Inflammatory macrophage treated with lipopolysaccharide for 1 hour (primary cell): ENCODE measurements at places on chromosomes 6 and 20.

DNA sequence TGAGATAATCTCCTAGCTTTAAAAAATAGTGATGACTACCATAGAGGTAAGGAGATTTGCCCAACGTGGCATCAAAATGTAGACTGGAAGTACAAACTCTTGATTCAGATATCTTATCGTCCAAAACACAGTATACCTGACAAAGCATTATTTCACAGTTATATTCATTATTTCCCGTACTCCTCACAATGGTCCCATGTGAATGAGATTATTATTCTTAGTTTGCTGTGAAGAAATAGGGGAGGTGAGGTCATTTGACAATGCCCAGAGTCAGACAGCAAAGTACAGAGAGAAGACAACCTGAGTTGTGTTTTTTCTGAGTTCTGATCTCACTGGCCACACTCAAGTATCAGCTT, 1.2 kb upstream of the TFB1M start:
- DNase-seq = peak; percentile 26

DNA sequence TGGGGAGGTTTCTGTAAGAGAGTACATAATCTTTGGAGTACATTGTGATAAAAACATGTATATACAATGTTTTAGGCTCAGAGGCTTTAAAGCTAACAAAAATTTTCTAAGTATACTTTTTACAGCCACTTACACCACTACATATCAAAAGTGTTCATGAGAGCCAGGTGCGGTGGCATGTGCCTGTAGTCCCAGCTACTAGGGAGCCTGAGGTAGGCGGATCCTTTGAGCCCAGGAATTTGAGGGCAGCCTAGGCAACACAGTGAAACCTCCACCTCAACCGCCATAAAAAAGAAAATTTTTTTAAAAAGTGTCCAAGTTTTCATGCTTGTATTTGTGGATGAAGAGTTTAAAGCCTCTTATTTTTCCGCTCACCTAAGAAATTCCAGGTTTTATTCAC, 22.5 kb downstream of the SNX3 start:
- no peak for DNase-seq

DNA sequence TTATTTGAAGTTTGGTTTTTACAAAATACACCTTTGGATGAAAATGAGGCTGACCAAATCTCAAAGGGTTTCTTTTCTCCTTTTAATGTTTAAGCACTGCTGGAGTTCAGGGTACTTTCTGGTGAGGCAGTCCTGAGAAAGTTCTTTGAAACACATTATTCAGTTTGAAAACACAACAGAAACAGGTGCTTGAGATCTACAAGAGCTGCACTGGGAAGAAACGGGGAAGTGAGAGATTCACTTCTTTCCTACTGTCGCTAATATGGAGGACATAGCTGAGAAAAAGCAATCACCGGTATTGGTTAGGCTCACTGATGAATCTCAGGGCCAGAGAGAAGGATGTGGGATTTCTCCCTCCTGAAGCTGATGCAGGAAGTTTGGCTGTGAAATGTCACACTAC, 22.9 kb upstream of the TMEM170B start:
- DNase-seq = no peak

GRCh38 chr20:40956542-40957264, 71.9 kb upstream of the TOP1 start:
- peak; percentile 56 for DNase-seq

- DNase-seq = no peak
Measured at GRCh38 chr6:135329851-135330803, 149.0 kb downstream of the MYB start.

- DNase-seq = no peak
Measured at GRCh38 chr6:155354167-155354566, 39.9 kb upstream of the TFB1M start.

DNA sequence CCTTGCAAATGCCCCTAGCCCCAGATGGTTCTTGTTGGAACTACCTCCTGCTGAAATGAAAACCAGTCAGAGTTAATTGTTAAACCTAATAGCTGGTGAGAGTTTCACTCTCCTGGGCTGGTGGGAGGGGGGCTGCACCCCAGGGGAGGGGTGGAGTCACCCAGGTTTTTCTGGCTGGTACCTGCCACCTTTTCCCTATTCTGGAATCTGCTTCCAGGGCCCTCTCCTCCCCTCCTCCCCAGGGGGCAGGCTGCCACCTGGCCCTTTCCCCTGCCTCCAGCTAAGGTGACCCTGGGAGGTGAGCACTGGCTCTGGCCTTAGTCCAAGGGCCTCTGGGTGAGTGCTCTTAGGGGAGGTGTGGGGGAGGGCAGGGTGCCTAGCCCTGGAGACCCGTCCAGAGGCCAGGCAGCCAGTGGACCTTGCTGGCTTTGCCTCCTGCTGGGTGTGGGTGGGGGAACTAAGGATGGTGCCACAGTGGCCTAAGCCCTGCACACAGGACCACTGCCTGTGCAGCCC, 48.8 kb upstream of the EPB41L1 start:
- DNase-seq = no peak

GRCh38 chr6:25193460-25194171, 85.6 kb upstream of the CARMIL1 start:
- DNase-seq = no peak

- no peak for DNase-seq
Measured at GRCh38 chr6:149636124-149636523, 12.4 kb downstream of the KATNA1 start.

- DNase-seq = no peak
Measured at GRCh38 chr20:23179766-23180403, 93.8 kb upstream of the CD93 start.

DNA sequence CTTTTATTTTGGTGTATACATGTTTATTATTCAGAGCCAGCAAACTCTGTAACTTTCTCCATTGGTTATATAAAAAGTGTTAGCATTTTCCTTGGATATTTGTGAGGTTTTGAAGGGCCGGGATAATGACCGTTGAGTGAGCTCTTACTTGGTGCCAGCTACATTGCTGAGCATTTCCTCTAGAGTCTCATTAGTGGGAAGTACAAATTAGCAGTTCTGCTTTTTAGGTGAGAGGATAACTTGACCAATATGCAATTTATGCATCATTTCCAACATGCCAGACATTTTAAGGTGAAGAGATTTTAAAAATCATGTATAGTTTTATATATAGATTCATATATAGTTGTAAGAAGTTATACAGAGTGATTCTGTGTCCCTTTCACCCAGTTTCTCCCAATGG, 84.3 kb downstream of the CARMIL1 start:
- peak; percentile 15 for DNase-seq

DNA sequence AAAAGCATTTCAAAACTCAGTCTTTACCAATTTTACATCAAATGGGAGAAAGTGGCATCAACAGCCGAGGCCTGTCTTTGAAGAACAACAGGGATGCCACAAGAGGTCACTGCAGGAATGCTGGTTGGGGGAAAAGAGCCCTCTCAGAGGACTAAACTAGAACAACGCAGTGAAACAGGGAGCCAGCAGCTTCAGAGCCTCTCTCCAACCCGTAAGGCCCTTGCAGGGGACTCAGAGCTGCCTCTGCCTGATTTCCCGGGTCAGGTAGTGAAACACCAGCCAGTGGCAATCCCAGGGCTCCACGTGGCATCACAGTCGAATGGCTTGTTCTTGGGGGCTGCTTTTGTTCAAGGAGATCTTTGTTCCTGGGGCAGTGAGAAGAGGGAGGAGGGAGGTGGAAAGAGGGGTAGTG, 55.0 kb upstream of the KCNK16 start:
- DNase-seq = no peak

DNA sequence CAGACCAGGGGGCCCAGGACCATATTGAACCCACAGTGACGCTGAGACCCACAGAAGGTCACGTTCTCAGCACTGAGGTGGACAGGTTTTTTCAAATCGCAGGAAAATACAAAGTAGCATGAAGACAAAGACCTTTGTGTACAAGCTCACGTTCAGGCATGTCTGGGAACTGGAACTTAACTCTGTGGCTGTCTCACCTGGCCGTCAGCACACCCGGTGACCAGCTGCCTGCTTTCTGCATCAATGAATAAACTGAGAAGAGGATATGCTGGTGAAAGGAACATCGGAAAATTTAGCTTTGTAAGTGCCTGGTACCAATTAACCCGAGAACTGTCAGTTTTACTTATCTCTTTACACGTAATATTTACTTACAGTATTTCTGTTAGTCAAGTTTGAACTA, 36.5 kb downstream of the WDR27 start:
- DNase-seq = no peak

DNA sequence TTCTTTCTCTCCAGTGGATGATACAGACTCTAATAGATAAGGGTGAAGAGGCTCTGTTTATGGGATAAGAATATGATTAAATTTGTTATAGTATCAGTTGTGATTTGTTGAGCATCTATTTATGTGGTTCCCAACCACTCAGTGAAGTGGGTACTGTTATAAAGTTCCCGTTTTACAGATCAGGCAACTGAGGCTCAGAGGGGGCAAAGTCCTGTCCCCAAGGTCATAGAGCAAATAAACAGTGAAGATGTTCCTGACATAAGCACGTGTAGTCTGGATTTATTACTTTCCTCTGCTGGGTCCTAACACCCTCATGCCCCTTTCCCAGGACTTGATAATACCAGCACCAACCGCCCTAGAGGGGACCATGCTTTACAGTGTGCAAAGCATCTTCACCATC, 4.1 kb downstream of the DUSP15 start:
- DNase-seq = no peak

DNA sequence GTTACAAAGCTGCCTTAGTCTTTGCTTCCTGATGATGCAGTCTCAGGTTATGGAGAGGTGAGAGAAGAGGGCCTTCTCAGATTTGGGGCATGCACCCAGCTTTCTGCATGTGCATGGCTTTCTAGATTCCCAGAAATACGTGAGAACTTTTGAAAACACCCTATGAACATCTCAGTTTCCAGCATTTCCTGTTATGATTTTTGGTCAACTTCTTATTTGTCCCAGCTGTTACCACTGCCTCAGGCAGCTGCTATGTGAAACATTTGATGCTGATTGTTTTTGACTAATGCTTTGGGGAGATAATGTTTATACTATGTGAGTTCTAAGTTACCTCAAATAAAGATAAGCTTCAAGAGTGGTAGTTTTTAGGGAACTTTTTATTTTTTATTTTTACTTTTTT, 9.5 kb upstream of the SNAP25 start:
- DNase-seq = no peak

GRCh38 chr6:147625946-147626345, 117.5 kb downstream of the SAMD5 start:
- no peak for DNase-seq

GRCh38 chr20:62891111-62891510, 29.5 kb upstream of the TCFL5 start:
- peak; percentile 12 for DNase-seq

DNA sequence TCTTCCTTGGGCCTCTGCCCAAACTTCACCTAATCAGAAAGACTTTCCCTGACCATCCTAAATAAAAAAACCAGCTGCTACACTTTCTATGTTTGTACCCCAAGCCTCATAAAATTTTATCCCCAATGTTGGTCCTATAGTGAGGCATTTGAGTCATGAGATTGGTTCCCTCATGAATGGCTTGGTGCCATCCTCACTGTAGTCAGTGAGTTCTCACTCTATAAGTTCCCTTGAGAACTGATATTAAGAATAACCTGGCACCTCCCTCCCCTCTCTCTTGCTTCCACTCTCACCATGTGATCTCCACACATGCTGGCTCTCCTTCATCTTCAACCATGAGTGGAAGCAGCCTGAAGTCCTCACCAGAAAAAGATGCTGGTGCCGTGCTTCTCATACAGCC, 316.9 kb upstream of the PRDM1 start:
- DNase-seq = no peak

DNA sequence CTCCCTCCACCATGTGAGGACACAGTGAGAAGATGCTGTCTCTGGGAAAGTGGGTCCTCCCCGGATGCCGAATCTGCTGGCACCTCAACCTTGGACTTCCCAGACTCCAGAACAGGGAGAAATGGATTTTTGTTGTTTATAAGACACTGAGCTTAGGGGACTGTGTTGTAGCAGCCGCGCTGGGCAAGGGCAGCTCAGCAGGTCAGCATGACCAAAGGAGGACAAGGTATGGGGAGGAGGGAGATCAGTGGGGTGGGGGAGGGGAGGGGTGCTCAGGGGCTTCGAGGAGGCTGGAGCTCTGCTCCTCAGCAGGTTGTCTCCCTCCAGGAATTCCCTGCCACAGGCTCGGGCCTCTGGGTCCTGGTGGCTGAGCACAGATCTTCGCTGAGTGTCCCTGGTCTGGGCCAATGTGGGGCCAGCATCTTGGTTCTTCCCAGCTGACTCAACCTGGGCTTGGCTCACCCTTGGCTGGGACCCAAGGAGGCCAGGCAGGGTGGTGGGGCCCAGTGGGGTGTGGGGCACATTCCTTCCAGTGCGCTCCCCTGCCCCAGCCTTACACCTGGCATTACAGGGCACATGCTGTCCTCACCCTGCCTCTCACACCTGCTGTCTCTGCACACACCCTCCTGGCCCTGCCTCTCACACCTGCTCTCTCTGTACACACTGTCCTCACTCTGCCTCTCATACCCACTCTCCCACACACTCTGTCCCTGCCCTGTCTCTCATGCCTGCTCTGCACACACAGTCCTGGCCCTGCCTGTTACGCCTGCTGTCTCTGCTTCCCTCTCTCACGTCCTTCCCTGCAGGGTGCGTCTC, 107.3 kb downstream of the SYCP2 start:
- no peak for DNase-seq

- no peak for DNase-seq
Measured at GRCh38 chr20:52494244-52494643, 302.7 kb upstream of the ZFP64 start.

DNA sequence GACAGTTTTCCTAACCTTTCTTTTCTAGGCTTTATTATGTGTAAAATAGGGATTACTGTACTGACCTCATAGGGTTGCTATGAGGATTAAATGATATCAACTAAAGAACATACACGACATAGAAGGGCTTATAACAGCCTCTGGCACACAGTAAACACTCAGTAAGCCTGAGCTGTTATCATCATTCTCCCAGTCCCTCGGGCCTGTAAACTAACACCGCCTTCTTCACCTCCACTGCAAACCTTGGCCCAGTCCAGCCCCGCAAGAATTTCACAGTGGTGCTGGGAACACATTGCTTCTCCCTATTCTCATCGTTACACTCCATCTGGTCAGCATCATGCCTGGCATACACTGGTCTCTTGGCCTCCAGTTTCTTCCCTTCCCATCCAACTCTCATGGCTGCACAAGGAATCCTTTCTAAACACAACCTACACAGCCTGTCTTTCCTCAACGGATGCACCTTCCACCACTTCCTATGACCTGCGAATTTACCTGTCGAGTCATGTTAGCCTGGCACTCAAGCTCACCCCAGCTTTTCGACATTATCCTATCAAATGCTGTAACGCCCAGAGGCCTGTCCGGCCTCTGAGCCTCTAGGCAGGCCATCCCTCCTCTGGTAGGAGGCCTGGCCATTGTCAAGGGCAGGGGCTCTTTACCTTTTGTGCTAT, 92.1 kb downstream of the FYN start:
- no peak for DNase-seq

GRCh38 chr6:13241364-13241763, 87.0 kb downstream of the TBC1D7 start:
- DNase-seq = no peak
